ENCODE measurements at places on chromosomes 4 and X. TPM values are rescaled to one million over a fixed set of nuclear protein-coding genes. Genes with fewer than 3 reads are reported as not detected.

- no peak for DNase-seq
These were observed 33.2 kb downstream of the RELL1 start for GRCh38 chr4:37652747-37653527.

GRCh38 chrX:15073313-15073712 is 196.6 kb downstream of the ASB9 start:
- no peak for DNase-seq

GRCh38 chr4:2127609-2128332 is 68.6 kb downstream of the NAT8L start:
- no peak for DNase-seq

DNA sequence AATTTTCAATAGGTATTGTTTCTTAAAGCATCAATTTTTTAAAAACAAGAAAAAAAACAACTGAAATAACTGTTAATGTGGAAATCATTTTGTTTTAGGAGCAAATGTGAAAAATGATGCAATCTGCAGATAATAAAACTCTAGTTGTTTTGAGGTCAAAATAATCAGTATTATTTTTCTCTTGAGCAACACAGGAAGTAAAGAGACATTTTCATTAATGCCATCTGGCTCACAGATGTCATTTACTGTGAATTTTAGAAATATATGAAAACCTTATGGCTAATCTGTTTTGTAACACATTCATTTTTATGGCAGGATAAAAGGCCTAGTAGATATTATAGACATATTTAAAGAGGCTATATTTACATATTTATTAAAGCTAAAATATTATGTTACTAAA is 141.6 kb downstream of the PCDH18 start:
- DNase-seq, result no peak

DNA sequence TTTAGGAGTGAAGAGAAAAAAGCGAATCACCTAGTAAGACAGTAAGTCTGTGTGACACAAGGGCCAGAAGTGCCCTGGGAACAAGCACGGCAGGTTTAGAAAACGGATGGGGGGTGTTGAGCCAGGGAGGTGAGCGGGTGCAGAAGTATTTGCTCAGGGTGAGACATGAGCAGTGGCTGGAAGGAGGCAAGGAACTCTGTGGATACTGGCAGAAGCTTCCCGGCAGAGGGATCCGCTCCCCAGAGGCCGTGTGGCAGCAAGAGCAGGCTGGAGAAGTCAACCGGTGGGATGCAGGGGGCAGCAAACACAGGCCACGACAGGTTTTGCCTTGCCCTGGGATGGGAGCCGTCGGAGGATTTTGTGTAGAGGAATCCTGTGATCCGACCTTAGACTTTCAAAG is 2.3 kb upstream of the UVSSA start:
- no peak for DNase-seq

DNA sequence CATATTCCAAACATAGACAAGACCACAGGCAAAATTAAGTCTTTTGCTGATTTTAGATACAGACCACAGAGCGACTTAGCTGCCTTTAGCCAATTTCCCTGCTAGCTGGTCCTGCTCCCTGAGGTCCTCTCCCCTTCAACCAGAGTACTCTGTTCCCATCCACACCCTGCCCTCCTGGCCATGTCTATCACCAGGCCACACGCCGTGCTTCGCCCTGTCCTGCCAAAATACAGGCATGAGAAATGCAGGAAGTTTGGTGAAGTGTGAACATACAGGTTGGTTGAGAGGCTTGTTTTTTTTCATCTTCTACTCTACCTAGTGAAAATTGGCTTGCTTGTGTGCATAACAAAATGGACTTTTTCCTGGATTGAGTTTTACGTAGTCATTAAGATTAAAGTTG is 226.2 kb upstream of the TENM3 start:
- no peak for DNase-seq

DNA sequence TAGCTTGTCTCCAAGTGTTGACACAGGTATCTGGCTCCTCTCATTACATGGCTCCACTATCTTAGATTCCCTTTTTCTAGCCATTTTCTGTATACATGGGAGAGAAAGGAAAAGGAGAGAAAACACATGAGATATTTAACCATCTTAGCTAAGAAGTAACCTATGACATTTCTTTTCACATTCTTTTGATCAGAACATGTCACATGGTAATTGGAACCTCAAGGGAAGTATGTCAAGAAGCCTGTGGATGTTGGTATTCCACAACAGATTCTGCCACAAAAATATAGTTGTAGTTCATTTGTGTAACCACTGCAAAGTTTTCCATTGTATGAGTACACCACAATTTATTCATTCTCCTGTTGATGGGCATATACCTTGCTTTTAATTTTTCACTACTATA is 18.7 kb upstream of the GABRB1 start:
- DNase-seq, result no peak

GRCh38 chr4:1200425-1201035 is 28.1 kb upstream of the SPON2 start:
- no peak for DNase-seq

- DNase-seq, result no peak
These were observed 106.8 kb downstream of the CLNK start for GRCh38 chr4:10577508-10578426.

- no peak for DNase-seq
These were observed 8.0 kb upstream of the HNRNPD start for GRCh38 chr4:82381661-82382296.

- DNase-seq, result no peak
These were observed 16.4 kb upstream of the PGRMC2 start for GRCh38 chr4:128303986-128304385.

DNA sequence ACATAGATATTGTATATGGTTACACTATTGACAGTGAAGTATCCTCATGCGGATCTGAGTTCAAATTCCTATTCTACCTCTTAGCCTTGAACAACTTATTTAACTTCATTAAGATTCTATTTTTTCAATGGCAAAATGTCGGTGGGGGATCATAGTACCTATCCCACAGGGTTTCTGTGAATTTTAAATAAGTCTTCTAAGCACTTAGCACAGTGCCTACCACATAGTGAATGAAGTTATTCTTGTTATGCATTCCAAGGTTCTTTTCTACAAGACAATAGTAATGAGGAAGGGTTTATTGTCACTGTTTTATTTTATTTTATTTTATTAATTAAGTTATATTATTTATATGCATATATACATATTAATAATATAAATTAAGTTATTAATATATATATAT is 8.8 kb upstream of the ENAM start:
- no peak for DNase-seq

- DNase-seq, result no peak
These were observed 120.3 kb downstream of the MAD2L1 start for GRCh38 chr4:119946359-119946758.

GRCh38 chrX:7272346-7272745 is 124.4 kb upstream of the PUDP start:
- no peak for DNase-seq

GRCh38 chr4:7799736-7800135 is 139.9 kb downstream of the AFAP1 start:
- no peak for DNase-seq

DNA sequence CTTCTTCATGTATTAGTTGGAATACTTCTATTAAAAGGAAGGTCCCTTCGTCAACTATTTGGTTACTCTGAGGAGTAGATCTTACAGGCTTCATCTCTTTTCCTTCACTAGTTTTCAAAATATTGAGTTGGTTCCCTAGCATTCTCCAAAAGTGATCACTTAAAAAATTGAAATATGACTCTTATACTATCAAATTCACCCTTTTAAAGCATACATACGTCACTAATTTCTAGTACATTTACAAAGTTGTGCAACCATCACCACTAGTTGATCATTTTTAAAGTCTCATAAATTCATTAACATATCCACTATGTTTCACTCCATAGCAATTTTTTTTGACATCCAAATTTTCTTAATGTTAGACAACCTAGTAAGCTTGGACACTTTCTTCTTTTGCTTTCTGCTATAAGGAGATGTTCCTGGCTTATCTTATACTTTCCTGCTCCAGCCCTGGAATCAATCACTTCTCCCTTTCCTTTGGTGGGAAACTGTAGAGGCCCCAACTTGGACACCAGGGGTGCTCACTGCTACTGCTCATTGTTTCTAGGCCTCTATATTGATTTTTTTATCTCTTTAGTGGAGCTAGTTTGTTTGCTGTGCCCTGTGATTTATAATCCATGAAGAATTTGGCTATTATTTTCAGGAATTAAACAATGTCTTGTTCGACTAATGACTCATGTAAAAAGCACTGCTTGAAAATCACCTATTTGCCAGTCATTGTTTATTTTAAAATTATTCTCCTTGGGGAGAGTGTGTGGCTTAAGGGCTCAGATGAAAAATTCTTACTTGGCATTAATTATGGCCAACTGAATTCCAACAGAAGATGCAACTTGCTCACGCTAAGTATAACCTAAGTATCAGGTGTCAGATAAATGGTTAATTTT is 4.0 kb upstream of the ZFX start:
- DNase-seq, result no peak

DNA sequence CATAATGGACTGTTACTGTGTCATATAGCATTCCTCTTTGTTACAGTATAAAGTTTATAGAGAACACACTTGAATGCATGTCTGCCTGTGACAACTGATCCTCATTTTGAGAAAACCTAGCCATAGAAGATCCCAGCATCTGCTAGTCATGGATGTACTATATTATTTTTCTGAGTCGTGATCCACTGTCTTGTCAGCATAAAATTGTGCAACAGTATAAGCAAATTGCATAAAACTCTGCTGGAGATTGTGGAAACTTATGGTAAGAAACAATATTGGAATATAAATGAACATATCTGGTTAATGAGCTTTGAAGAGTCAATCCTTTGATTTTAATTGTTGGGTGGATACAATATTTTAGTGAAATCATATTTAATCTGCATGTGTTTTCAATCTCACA is 3.6 kb downstream of the NEIL3 start:
- DNase-seq, result no peak

- no peak for DNase-seq
These were observed 331.1 kb upstream of the SLC7A11 start for GRCh38 chr4:138573246-138573645.

- no peak for DNase-seq
These were observed 19.1 kb upstream of the CXCL11 start for GRCh38 chr4:76055016-76055415.

DNA sequence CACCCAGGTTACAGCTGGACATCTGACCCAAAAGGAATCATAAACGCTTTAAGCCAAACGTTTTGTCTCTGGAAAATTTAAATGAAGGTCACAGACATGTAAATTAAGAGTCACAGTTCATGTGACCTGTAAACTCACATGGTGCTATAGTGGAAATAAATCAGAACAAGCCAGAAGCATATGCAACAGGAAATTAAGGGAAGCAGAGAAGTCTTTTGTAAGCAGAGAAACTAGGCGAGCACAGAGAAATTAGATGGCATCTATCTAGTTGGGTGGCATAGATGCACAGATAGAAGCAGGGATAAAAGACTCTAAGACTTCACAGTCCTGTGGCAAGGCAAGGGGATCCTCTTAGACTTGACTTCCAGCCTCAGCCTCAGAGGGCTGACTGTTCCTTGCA is 264.8 kb downstream of the GASK1B start:
- no peak for DNase-seq

- DNase-seq, result no peak
These were observed 191.4 kb upstream of the LEF1 start for GRCh38 chr4:108359986-108360681.

- no peak for DNase-seq
These were observed 307.9 kb upstream of the F9 start for GRCh38 chrX:139222511-139223200.

DNA sequence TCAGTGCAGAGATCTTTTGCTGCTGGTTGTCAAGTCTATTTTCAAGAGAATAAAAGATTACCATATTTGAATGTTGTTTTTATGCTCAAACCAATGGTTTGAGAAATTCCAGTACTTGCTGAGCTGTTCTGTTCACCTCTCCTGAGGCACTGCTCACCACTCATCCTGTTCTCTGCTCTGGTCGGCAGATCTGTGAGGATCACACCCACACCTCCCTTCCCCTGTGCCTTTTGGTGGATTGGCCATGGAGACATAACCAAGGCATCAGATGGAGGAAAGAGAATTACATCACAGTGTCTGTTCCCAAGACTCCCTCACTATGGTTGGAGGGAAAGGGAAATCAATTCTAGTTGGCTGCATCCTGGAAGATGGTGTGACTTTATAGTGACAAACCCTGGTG is 391.6 kb downstream of the ARHGAP24 start:
- no peak for DNase-seq

DNA sequence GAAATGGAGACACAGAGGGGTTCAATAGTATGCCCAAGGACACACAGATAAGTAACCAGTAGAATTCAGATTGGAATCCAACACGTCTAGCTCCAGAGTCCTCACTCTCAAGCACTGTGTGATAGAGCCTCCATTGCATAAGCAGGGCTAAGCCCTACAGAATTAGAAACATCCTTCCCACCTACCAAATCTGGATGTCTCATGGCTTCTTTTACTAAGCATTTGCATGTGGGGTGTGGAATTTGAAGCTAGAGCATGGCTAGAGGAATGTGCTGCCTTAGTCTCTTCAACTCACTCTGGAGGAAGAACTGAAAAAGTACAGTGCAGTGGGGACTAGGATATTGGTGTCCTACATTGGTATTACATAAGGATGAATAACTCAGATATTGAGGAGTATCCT is 119.4 kb downstream of the MFAP3L start:
- DNase-seq, result no peak

- DNase-seq, result no peak
These were observed 20.1 kb downstream of the SUPT20HL1 start for GRCh38 chrX:24380262-24381187.

DNA sequence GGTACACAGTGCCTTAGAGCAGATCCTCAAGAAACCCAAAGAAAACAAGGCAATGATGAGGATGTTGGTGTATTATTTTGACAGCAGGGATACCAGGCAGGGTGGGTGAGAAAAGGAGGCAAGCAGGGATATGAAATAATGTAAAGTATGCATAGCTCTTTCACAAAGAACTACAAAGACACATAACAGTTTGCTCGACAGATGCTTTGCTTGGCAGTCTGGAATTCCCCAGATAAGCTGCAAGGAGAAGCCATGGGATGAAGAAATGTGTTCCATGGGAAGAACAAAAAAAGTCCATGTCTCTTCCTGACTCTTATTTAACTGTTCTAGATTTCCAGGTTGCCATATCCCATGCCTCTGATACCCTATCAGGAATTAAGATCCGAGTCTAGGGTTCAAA is 75.4 kb downstream of the FAM13A start:
- DNase-seq, result no peak

DNA sequence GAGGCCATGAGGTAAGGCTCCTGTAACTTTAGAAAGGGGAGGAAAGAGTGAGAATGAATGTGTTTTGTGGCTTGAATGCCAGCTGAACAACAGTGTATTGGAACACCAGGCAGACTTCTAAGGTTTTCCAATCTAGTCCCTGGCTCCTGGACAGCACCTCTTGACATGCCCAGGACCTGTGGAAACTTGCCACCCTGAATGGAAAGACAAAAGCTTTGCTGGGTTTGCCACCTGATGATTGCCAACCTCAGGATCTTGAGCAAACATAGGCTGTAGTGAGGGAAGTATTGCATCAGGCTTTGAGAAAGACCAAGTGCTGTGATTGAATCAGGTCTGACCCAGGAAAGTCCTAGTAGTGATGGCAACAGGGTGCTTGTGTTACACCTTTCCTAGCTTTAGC is 1393.1 kb upstream of the DIAPH2 start:
- DNase-seq, result no peak

TMSB15B gene
- 5.6 TPM for total RNA-seq

STBD1 gene
- 24.0 TPM for total RNA-seq

EFHC2 gene
- 0.66 TPM for total RNA-seq

ZMYM3 gene
- total RNA-seq, result 17.6 TPM

CPZ gene
- total RNA-seq, result 2.9 TPM

IBSP gene
- total RNA-seq, result not detected

SPATA4 gene
- total RNA-seq, result 1.3 TPM

TEX11 gene
- total RNA-seq, result not detected

STOX2 gene
- total RNA-seq, result 10.7 TPM
